ENCODE measurements at places on chromosomes 5 and 9.

DNA sequence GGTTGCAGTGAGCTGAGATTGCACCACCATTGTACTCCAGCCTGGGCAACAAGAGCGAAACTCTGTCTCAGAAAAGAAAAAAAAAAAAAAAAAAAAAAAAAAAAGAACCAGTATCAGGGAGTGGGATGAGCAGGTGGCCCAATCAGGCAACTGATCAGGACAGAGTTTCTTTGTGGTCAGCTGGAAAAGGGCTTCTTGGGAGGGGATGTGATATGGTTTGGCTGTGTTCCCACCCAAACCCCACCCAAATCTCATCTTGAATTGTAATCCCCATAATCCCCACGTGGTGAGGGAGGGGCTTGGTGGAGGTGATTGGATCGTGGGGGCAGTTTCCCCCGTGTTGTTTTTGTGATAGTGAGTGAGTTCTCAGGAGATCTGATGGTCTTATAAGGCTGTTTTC is 4.7 kb upstream of the GCNT1 start:
- no peak for DNase-seq

DNA sequence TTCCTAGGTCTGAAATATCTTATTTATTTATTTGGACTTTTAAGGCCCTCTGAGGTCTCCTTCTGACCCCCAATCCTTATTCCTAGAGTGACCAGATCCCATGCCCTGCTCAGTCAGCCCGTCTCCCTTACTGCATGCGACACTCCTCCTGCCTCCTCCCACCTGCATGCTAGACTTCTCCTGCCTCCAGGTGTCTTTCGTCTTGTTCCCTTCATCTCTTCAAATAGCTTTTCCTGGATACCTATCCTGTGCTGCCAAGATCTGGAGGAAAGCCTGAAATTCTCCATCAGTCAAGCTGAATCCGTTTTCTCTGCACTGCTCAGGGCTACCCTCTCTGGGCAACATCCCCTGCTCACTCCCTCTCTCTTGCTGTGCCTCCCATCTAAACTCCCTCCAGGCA is 81.0 kb downstream of the PRDM6 start:
- no peak for DNase-seq

DNA sequence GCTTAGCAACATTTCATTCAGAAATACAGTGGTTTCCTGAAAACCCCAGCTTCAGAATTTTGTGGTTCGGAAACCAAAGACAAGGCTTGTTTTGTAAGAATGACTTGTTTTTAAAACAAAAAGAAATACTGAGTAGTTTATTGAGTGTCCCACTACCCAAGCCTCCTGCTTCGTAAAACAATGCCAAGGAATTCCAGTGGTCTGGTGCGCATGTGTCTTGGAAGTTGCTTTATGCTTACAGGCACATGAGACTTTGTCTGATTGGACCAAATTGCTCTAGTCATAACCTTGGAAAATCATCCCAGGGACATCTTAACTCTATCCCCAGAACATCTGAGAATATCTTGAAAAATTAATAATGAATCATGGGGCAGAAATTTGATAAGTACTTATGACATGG is 77.1 kb upstream of the FST start:
- DNase-seq = no peak

DNA sequence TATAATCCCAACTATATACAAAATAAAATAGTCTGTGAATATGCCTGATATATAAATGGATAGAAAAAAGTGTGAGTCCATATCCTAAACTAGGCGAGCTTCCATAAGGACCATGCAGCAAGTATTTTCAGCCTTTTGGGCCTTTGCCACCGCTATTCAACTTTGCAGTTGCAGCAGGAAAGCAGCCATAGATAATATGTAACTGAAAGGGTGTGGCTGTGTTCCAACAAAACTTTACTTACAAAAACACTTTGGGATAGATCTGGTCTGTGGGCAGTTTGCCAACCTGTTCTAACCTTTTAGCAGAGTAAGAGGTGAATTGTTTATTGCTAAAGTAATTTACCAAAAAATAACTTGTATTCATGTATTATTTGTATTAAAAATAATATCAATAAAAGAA is 127.8 kb upstream of the GPR151 start:
- DNase-seq = no peak

GRCh38 chr5:76696251-76696650 is 19.7 kb upstream of the F2R start:
- no peak for DNase-seq

DNA sequence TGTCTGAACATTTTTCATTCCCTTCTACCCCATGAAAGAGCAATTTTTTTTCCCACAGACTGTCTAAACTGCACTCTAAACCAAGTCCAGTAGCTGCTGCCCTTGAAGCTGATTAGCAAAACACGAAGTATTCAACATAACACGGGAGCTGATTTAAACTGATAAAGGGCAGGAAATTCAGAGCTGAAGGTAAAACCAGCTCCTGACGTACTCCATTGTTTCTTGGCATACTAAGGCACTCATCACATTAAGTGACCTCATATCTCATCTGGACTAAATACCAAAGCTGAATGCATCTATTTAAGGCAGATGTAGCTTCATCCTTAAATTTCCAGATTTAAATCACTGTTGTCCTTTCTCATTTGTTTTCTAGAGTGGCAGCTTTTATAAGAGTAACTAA is 12.0 kb downstream of the GDF9 start:
- no peak for DNase-seq

DNA sequence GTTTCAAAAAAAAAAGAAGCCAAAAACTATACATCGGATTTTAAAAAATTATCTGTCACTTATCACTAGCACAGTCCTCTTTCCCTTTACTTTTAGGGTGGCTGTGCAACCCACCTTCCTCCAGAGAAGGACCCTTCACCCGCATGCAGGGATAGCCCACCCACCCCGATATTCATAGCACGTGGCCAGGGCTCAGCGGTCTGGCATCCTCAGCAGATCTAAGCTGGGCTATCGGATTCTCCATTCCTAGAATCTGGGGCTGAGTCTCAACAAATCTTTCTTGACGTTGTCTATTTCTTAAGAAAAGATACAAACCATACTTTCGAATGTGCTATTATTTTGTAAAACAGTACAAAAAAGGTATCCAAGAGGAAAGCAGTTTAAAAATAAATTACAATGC is 70.9 kb downstream of the MYO10 start:
- DNase-seq = no peak

DNA sequence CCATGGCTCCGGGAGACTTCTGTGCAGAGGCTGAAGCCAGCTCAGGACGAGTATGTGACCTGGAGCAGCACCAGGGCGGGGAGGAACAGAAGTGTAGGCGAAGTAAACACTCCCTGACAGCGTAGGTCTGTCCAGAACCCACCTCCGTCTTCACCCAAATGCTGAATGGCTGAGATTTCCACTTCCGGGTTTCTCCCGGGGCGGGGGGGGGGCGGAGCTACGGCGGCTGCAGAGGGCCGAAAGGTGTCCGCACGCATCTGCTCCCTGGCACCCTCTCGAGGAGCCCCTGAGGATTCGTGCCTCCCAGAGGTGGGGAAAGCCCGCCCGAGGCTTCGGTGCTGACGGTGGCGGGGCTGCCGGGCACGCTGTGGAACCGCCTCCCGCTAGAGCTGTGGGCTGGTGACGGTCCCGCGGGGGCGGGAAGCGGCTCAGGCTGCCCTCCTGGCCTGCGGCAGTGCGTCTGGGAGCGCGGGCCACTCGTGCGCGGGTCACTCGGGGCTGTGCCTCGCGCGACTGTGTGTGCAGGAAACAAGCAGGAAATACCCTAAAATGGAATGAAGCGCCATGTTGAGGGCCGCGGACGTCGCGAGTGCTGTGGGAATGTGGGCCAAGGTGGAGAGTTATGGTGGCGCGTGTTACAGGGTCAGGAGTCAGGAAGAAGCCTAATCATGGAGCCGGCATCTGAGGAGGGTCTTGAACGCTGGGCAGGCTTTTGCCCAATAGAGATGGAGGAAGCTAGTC is 1425.4 kb downstream of the FOXD4L5 start:
- DNase-seq = no peak

DNA sequence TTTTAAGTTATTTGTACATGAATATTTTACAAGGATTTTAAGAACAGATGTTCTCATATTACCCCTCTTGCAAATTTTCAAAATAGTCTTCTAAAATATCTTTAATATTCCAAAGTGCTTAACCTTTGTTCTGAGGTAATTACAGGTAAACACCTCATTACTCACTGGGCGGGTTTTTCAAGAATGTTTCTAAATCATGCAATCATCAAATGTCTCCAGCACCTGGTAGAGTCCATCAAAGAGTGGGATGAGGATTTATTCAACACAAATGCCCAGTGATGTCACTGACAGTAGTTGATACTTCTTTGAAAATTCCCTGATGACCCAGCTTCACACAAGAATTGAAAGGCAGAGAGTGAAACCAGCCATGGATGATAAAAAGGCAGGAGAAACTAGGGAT is 114.4 kb downstream of the SEC61B start:
- DNase-seq = no peak

- DNase-seq = no peak
Observed at GRCh38 chr9:89676281-89676680, 71.5 kb downstream of the GADD45G start.

- no peak for DNase-seq
Observed at GRCh38 chr5:3996707-3997336, 401.2 kb downstream of the IRX1 start.

DNA sequence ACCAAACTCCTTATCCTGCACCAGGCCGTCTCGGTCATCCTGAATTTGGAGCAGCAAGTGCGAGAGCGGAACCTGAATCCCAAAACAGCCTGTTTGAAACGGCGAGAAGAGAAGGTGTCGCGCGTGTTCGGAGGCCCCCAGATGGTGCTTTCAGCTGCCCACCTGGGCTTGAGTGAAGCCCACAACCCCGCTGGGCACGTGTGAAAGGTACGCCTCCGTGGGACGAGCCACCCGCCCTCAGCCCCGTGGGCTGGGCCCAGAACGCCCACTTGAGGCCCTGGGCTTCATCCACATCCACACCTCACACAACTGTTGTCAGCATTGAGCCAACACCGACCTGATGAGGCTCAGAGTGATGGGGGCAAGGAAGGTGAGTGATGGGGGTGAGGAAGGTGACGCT is 72.8 kb downstream of the INSL6 start:
- DNase-seq = no peak

DNA sequence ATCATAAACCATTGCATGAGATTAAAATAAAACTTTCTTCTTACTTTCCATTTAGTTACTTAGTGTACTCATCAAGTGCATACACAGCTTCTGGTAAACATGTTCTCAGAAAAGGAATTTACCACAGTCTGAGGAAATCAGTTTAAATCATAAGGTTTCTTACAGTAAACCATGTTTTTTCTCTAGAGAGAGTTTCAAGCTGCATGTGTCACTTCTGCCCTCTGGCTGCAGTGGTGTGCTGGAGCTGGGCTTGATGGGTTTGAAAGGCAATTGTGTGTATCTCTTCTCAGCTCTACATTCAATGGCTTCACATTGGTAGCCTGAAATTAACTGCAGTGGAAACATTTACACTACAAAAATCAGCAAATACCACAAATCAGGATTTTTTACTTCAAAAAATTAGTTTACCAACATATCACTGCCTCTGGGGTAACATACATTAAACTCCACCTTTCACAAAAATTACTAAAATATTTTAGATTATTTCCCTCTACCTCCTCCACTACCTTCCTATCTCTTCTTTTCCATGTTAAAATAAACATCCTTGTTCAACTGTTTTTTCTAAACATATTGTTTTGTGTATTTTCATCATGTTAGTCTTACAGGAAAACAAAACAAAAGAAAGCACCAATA is 414.3 kb downstream of the ANXA1 start:
- DNase-seq = no peak

- no peak for DNase-seq
Observed at GRCh38 chr5:14587150-14587549, 5.6 kb downstream of the OTULINL start.

DNA sequence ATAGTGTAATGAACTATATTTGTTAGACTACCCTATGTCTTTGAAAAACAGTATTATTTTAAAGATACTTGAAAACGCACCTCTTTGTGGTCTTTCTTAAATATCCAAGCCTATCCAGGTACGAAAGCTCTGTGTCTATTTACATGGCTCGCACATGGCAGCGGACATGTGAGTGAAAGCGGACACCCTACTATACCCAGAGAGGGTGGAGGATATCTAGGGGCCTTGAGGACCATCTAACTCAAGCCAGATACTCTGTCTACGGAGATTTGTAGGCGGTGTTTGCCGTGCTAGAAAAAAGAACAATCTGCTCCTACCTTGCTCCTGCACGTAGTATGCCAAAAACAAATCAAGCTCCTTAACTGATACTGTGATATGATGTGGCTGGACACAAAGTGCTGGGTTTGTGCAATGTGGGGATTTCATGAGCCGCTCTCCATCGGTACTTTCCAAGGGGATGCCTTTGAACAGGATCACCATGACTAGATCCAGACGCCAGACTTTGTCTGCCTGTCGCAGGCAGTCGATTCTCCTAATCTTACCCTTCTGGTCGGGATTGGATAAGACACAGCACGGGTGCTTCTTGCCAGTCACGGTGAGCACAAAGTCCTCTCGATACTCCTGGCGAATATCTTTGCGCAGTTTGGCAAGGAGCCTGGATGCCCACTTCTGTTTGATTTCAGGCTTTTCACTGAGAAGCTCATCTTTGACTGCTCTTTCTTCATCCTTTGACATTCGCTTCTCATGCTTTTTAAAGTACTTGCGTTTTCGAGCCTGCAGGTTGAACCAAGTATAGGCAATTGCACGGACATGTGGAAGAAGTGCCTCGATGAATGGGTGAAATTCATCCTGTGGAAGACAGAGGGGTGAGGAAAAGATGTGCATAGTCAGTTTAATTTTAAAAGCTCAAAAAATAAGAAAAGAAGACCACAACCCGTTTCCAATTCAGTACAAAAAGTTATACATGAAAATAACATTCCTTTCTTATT is 7.0 kb downstream of the NFIB start:
- no peak for DNase-seq

DNA sequence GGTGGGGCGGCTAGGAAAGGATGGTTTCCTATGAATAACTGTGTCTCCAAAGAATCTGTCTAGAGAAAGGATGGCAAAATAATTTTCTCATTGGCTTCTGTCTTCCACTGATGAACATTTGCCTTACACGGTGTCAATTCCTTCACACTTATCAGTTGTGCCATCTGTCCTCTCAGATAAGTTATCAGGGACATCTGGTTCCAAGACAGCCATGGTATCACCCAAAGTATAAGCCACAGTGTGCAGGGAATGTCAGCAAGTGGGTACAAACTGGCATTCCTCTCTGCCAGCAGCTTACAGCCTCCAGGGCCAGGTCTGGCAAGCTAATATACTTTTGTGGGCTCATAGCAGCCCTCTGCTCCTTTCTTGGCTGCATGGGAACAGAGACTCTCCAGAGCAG is 1092.0 kb downstream of the EFNA5 start:
- no peak for DNase-seq

- no peak for DNase-seq
Observed at GRCh38 chr9:126411225-126411947, 84.8 kb downstream of the MVB12B start.

DNA sequence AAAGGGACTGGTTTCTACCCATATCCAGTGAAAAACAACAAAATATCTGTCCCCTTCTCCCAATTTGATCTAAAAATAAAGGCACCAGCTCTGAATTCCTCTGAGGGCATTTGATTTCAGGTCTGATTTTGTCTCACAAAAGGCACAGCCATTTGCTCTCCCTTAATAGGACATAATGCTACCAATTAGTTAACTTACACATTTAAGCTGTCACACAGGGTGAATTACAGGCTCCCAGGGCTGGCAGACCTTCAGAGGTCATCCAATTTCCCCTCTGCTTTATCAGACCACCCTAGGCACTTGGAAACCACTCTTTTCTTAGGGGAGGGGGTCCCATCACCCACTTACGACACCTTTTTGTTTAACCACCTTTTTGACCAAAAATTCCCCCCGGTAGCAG is 319.9 kb downstream of the SPOCK1 start:
- no peak for DNase-seq

- no peak for DNase-seq
Observed at GRCh38 chr5:16539169-16539666, 73.6 kb upstream of the ZNF622 start.

GRCh38 chr9:33924978-33925797 is 108.2 kb downstream of the UBE2R2 start:
- no peak for DNase-seq

Data from urinary bladder (tissue), 4 donors.